Kasumi-1 (cell line): ENCODE measurements at places on chromosomes 11 and 22.

- no peak for DNase-seq
These were observed 26.3 kb upstream of the CDON start for GRCh38 chr11:126088999-126089398.

- DNase-seq = no peak
These were observed 129.4 kb upstream of the PAX6 start for GRCh38 chr11:31940371-31941037.

DNA sequence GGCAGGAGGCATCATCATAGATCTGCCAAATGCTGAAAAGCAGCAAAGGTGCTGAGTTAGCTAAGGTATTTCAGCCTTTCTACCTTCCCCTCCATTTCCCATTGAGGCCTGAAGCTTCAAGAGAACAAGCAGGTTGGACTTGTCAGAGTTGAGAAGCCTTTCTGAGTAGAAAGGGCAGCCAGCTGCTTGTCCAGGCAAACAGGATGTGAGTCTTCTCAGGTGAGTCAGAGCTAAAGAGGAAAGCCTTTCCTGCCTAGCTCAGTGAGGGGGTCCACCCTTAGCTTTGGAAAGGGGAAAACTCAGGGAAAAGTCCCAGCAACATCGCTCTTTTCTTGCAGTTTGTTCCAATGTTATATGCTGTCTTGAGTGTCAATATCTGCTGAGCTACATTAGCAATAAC, 13.2 kb upstream of the MPZL2 start:
- DNase-seq = no peak

DNA sequence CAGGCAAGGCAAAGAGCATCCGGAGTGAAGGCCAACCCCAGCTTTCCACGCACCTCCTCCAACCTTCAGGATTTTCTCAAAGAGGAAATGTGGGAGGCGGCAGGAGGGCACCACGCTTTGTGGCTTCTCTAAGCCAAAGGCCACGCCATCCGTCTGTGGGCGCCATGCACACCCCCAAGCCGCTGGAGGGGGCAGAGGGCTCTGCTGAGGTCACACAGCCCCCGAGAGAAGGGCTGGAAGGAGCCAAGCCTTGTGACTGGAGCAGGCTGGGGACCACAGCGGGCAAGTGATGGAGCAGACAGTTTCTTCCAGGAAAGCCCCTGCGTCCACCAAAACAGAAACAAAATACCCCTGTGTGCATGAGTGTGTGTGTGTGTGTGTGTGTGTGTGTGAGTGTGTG, 527.4 kb downstream of the BRD1 start:
- no peak for DNase-seq

DNA sequence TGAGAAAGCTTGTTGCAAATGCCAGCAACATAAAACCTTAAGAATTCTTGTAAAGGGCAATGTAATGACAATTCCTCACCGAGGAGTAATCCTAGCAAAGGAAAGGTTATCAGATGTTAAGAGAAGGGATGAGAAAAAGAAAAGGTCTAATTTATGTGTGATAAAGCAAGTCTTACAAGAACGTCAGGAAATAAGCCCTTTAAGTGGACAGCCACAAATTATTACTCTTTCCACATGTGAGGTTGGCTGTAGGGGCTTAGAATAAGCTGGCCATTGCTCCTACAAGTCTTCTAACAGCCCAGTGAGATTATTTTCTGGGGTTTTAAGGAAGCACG, 9.3 kb downstream of the LAYN start:
- DNase-seq = no peak

- no peak for DNase-seq
These were observed 49.0 kb upstream of the CYP2D6 start for GRCh38 chr22:42179616-42180015.

GRCh38 chr11:123519797-123520193, 89.7 kb downstream of the GRAMD1B start:
- no peak for DNase-seq

DNA sequence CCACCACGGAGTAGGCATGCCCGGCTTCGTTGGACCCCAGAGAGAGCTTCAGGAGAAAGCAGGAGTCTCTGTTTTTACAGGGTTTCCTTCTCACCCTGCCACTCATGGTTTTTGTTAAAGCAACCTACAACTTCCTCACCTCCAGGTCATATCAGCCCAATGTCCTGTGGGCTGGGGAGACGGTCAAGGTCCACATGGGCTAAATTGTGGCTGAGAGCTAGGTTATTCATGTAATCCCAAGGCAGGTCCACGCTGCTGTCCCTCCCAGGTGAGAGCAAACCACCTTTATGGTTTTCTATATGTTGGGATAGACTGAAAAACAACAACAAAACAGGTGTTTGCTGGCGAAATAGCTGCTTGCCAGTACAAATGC, 19.5 kb downstream of the TSPAN32 start:
- no peak for DNase-seq

DNA sequence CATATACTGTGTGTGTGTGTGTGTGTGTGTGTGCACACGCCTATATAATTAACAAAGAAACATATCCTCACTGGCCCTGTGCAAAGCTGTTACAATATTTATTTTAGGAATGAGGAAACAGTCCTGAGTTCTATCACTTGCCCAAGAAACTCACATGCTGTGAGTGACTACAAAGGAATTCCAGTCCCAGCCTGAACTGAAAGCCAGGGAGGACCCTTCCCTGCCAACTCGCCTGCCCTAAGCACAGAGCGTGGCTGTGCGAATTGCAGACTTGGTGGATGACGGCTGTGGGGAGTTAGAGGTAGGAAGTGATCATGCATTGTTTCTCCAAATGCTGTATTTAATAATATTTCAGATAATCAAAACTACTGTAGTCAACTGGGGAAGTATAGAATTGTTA, 26.4 kb upstream of the CD5 start:
- DNase-seq = no peak

DNA sequence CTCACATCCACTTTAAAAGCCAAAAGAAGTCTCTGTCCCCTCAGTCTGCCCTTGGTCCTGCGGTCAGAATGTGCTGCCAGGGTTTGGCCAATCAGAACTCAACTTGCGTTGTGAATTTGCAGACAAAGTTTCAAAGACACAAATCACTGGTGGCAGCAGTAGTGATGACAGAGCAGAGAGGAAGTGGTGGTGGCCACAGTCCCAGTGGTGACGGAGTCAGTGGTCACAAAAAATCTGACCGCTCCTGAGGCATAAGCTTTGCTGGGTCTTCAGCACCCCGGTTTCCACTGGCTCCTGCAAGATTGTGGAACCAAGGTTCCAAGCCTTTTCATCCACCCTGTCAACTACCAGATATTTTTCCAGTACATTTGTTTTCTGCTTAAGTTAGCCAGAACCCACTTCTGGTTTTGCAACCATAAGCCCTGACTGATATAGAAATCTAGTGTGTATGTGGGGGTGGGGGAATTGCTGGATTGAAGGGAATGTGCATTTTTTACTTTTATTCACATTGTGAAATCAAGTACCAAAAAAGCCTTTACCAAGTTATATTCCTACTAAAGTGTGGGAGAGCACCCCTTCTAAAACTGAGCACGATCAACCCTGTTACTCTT, 112.3 kb downstream of the TMPRSS5 start:
- DNase-seq = no peak

DNA sequence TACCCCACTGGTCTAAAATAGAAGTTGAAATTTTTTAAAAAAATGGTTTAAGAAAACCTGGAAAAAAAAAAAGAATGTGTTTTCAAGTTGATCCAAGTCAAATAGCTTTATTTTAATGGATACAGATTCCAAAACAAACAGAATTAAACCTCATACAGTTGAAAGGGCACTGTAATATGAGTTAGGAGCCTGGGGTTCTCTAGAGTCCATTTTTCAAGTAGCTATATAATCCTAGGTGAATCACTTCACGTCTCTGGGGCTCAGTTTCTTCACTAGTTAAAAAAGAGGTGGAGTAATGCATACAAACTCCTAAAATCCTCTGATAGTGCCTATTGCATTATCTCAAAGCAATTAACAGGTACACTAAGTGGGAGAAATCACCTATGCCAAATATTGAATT, 132.9 kb downstream of the BBOX1 start:
- DNase-seq = no peak

GRCh38 chr11:37830529-37830928, 1232.5 kb upstream of the RAG2 start:
- DNase-seq = no peak

GRCh38 chr11:76807206-76807875, 24.2 kb downstream of the TSKU start:
- DNase-seq = peak; percentile 86

DNA sequence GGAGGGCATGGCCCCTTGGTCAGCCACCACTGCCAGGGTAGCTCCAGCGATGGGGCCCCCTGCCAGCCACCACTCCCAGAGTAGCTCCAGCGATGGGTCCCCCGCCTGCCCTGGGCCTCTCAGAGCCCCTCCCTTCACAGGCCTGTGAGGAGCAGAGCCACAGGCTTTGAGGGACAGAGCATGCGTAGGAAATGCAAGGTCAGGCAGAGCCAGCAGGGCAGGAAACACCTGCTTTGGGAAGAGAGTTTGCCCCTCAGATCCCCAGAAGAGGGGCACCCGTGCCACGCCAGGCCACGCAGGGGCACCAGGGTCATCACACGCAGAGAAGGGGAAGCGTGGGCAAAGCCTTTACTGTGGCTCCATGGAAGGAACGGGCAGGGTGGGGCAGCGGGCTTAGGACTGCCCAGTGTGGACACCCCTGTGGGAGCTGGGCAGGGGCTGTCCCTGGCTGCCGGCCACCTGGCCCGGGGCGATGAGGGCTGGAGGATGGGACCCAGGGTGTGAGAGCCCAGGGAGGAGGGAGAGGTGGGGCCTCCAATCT, 477.8 kb downstream of the BRD1 start:
- DNase-seq = no peak

DNA sequence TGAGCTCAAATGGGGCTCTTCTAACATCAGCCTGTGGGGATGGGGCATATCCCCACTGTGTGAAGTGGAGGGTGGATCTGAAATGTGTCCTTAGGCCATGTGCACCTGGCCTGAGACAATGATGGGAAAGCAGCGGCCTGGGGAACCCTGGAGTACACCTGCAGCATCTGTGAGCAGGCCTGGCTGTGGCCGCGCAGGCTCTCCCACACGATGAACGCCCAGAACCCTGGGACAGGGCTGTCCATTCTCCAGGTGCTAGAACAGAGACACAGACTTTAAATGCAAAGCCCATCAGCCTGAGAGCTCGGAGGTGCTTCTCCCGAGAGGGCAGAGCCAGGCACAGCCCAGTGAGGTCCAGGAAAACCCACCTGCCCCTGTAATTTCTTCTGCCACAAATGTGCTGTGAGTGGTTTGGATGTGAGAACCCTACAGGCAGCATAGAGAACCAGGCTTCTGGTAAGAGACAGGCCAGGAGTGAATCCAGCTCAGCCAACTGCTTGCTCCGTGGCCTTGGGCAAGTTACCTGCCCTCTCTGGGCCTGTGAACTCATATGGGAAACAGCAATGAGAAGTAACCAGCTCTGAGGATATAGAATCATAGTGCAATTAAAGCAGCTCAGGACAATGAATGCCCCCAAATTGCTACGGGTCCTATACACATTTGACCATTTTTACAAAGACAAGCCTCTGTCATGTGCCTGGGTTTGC, 167.9 kb downstream of the SHANK2 start:
- DNase-seq = no peak

- peak; percentile 70 for DNase-seq
These were observed 178.4 kb upstream of the MTNR1B start for GRCh38 chr11:92790926-92791616.
